ENCODE measurements at places on chromosomes 3 and 15.
A peak's percentile ranks its signal among the peaks of the same experiment; 100 is the strongest.

DNA sequence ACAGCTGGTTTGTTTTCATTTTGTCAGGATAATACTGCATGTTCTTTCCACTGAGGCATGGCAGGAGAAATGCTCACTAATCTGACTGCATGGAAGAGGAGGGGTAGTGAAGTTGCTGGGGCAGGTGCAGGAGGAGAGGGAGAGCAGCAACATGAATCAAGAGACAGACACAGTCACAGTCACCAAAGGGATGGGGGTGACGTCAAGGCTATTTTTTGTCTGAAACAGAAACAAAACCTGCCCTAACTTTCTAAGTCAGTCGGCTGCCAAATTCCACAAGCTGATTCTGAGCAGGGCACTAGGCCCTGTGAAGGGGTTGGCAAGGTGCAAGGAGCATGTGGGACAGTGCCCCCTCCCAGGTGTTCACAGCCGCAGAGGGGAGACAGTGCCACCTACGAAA, 186.6 kb upstream of the NSMCE3 start:
- DNase-seq: no peak

- no peak for DNase-seq
These were observed 17.9 kb downstream of the CAPN7 start for GRCh38 chr3:15223685-15224572.

- peak; percentile 46 for DNase-seq
These were observed at the start of gene BDH1 for GRCh38 chr3:197555281-197556261. Gene BDH1, minus strand, starts transcription at chr3:197555968. Its CDS starts 9,525 bp downstream, at chr3:197546443.

GRCh38 chr3:128033102-128033501, 19.1 kb upstream of the SEC61A1 start:
- DNase-seq: no peak

DNA sequence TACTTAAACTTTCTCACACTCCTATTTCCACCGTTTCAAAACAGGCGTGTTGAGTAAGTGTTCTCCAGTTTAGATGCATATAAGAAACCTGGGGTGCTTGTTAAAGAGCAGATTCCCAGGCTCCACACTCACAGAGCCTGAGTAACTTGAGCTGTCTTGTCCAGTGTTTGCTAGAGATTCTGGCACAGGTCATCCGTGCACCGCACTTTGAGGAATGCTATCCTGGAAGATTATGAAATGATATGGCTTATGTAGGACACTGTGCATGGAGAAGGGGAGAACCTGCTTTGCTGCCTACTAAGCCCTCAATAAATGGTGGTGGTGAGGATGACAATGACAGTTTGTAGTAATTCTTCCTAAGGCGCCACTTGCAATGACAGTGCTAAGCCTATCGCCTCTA, 273.7 kb downstream of the PDZRN3 start:
- no peak for DNase-seq

GRCh38 chr15:66698971-66699370, 3.1 kb upstream of the SMAD6 start:
- DNase-seq: no peak

GRCh38 chr15:72342385-72342784, 22.4 kb upstream of the CELF6 start:
- DNase-seq: no peak

Data from activated T-helper 9 cell treated with anti-CD3 and anti-CD28 coated beads, Interleukin-2, amount 50 U/mL, for 16 hours (primary cell).